Activated naive CD8-positive, alpha-beta T cell treated with anti-CD3 and anti-CD28 coated beads for 36 hours (primary cell): ENCODE measurements at places on chromosomes 11 and 22. TPM values are rescaled to one million over a fixed set of nuclear protein-coding genes. Genes with fewer than 3 reads are reported as not detected.

GRCh38 chr22:42893371-42894150, 36.5 kb upstream of the ARFGAP3 start:
- DNase-seq = no peak

- DNase-seq = no peak
Measured at GRCh38 chr11:11400121-11400520, 47.1 kb upstream of the CSNK2A3 start.

DNA sequence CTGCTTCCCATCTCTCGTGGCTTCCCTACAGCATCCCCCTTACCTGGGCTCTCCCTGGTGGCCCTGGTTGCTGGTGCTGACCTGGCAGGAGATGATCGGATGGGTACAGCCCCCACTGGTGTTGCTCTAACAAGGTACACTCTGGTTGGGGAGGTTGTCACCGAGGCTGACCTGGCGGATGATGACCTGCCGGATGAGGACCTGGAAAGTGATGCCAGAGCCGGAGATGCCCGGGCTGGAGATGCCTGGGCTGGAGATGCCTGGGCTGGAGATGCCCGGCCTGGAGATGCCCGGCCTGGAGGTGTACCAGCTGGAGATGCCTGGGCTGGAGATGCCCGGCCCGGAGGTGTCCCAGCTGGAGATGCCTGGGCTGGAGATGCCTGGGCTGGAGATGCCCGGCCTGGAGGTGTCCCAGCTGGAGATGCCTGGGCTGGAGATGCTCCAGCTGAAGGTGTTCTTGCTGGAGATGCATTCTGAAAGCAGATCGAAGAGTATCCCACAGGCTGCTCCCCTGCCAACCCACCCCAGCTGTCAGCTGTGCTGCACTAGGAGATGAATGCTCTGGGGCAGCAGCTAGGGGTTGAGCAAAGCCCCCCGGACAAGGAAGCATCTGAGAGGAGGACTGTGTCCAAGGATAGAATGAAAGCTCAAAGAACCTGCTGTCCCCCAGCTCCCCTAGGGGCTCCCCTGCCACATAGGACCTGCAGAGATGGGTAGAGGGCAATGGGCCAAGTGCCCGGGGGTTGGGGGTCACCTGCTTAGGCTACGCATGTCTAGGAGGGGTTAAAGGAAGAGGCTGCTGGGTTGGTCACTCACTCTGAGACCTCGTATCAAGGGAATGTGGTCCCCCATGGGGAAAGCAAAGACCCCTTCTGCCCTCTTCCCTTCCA, 10.6 kb downstream of the TMPRSS13 start:
- DNase-seq = no peak

- no peak for DNase-seq
Measured at GRCh38 chr22:43895986-43896645, 4.3 kb upstream of the PNPLA5 start.

The CRYAB gene
- not detected for total RNA-seq
